ENCODE measurements at places on chromosomes 12 and 14. TPM values are rescaled to one million over a fixed set of nuclear protein-coding genes. Genes with fewer than 3 reads are reported as not detected.

The OAS2 gene
- polyA plus RNA-seq = 12.1 TPM

The TOMM20L gene
- polyA plus RNA-seq = 0.55 TPM

The WNT1 gene
- polyA plus RNA-seq = not detected

The FOXN3 gene
- polyA plus RNA-seq = 48.1 TPM

The MUCL1 gene
- not detected for polyA plus RNA-seq

The CEP128 gene
- 8.4 TPM for polyA plus RNA-seq

The TMTC1 gene
- 1.9 TPM for polyA plus RNA-seq

The C1QL4 gene
- polyA plus RNA-seq = not detected

The BCL11B gene
- polyA plus RNA-seq = 3.1 TPM

The MIP gene
- polyA plus RNA-seq = not detected

The KRT73 gene
- 0.10 TPM for polyA plus RNA-seq

DNA sequence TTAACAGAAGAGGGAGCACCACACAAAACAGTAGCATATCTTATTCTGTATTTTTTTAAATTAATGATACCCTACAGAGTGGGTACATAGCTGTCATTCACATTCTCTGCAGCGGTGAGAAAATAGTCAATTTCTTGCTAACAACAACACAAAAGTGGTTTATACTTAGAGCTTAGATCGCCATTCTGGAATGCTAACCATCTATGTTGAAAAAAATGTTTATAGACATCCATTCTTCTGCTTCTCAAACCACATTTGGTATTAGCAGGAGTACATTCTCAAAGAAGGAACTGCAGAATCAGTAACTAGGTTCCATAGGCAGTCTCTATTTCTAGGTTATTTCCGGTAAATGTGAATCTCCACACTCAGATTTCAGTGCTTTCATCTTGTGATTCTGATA is 185.9 kb downstream of the PPFIA2 start:
- DNase-seq = no peak

- no peak for DNase-seq
These were observed 152.1 kb upstream of the EEA1 start for GRCh38 chr12:93080994-93081809.

- no peak for DNase-seq
These were observed 44.3 kb upstream of the OR10AD1 start for GRCh38 chr12:48247181-48247966.

GRCh38 chr14:52111583-52111982 is 42.7 kb upstream of the NID2 start:
- no peak for DNase-seq

DNA sequence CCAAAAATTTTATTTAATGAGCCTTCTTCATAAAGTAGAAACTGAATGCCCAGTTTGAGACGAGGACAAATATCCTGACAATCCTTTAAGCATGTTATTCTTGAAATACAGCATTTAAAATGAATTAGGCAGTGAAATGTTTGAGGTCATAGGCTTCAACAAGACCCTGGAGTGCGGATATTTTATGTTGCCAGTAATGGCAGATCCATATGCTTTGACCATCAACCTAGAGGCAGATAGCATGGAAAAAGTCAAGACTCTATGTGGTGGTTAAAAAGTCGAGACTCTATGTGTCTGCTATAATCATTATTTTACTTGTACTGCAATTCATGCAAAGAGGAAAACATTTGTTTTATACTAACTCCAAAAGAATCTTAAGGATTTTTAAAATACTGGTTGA is 2.0 kb upstream of the MAP4K5 start:
- DNase-seq = no peak

GRCh38 chr12:46390881-46391280 is 18.3 kb upstream of the SLC38A2 start:
- no peak for DNase-seq

DNA sequence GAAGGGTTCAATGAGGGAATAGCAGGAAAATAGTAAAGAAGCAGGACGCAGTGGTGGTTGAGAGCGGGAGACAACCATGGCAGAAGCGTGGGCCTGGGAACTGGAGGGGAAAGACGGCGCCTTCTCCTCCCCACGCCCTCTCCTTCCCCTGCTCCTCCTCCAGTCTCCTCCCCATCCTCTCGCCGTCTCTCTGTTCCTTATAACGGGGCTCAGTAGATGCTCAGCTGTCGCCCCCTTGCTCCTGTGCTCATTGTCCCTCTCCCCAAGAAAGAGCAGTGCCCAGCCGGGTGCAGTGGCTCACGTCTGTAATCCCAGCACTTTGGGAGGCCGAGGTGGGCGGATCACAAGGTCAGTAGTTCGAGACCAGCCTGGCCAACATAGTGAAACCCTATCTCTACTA is 142.0 kb downstream of the BCL11B start:
- no peak for DNase-seq

DNA sequence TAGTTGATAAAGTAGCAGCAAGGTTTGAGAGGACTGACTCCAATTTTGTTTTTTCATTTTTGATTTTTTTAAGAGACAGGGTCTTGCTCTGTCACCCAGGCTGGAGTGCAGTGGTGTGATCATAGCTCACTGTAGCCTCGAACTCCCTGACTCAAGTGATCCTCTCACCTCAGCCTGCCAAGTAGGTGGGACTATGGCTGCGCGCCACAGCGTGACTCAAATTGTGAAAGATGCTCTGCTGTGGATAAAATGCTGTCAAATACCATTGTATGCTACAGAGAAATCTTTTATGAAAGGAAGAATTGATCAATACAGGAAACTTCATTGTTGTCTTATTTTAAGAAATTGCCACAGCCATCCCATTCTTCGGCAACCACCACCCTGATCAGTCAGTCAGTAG is 48.3 kb downstream of the SCN8A start:
- no peak for DNase-seq

DNA sequence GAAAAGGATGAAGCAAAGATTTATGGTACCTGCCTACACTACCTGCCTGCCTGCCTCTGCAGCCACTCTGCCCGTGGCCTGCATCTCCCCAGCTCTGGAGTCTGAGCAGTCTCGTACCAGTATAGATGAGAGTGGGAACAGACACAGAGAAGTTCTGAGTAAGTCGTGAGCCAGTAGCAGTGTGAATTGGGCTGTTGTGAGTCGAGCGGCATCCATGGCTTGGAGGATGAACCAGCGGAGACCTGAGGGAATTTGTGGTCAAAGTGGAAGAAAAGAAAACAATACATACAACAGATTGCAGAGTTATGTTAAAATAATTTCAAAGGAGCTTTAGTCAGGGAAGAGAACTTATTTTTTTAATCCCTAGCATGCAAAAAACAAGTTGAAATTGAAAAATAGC is 25.3 kb downstream of the C2CD5 start:
- DNase-seq = no peak

- DNase-seq = no peak
These were observed 943 bp upstream of the MGAT4C start for GRCh38 chr12:86257134-86257533.

DNA sequence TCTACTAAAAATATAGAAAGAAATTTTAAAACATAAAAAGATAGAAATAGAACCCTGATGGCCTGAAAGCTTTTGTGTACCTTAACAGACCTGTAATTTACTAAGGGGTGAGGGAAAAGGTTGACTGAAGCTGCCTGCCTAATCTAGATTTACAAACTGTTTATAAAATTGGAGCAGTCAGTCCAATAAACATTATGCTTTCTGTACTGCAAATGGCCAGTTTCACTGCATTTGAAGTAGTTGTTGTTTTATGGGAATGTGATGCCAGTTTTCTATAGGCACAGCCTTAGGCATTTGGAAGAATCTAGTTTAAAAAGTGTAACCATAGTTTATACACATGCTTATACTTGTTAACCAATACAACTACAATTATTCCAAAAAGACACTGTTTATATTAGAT is 19.1 kb downstream of the SIX1 start:
- DNase-seq = no peak

- DNase-seq = no peak
These were observed 57.3 kb downstream of the AVPR1A start for GRCh38 chr12:63093711-63094110.

DNA sequence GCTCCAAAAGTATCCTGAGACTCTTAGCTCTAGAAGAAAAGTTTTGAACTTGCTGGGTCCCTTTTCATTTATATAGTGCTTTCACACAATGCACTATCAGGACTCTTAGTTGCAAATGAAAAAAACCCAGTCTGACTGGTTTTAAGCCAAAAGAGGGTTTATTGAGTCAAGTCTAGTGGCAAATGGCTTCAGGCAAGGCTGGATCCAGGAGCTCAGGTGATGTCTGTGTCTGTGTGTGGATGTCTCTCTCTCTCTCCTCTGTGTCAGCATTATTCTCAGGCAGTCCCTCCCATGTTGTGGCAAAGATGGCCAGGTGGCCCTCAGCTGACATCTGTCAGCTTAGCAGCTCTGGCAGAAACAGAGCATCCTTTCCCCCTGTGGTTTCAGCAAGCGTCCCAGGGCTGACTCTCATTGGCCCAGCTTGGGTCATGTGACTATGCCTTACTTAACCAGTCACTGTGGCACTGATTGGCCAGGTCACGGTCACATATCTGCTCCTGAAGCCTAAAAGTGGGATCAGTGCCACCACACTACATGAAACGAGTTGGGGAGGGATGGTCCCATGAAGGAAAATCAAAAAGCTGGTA is 6.2 kb downstream of the TMEM120B start:
- no peak for DNase-seq

DNA sequence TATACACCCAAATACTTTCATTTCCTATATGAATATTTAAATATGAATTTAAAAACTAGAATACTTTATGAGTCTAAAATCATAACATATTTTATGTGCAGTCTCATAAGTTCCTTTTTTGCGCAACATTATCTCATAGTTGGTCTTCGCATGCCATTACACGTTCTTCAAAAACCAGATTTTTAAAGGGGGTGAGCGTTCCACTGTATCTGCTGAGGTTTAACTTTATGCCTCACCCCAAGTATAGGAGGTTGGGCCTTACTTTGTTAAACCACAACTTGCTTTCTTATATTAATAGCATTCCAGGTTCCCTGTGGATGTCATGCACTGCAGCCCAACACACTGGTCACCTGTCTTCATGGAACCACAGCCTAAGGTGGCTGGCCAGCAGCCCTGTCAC is 118.6 kb downstream of the APAF1 start:
- no peak for DNase-seq

DNA sequence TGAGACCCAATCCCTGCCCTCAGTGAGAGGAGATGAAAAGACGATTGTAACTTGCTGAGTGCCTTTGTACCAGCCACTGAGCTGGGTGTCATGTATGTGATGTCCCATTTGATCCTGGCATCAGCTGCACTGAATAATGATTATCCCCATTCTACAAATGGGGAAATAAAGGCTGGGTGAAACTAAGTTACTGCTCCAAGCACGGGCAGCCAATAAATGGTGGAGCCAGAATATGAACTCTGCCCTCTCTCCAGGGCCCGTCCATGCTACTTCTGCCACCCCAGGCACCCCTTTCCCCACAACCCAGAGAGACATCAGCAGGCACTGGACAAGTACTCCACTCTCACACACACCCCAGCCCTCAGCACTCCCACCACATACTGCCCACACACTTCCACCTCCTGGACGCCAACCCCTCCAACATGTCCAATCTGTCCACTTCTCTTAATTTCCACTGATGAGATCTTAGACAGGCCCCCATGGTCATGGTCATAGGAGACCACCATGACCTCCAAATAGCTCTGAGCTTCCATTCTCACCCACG is 115.8 kb downstream of the DICER1 start:
- no peak for DNase-seq

- no peak for DNase-seq
These were observed 69.4 kb downstream of the ACSM4 start for GRCh38 chr12:7373226-7373625.

- no peak for DNase-seq
These were observed 2.2 kb downstream of the P3H3 start for GRCh38 chr12:6830286-6830890.

- DNase-seq = no peak
These were observed 258.7 kb downstream of the FLRT2 start for GRCh38 chr14:85788470-85789233.

DNA sequence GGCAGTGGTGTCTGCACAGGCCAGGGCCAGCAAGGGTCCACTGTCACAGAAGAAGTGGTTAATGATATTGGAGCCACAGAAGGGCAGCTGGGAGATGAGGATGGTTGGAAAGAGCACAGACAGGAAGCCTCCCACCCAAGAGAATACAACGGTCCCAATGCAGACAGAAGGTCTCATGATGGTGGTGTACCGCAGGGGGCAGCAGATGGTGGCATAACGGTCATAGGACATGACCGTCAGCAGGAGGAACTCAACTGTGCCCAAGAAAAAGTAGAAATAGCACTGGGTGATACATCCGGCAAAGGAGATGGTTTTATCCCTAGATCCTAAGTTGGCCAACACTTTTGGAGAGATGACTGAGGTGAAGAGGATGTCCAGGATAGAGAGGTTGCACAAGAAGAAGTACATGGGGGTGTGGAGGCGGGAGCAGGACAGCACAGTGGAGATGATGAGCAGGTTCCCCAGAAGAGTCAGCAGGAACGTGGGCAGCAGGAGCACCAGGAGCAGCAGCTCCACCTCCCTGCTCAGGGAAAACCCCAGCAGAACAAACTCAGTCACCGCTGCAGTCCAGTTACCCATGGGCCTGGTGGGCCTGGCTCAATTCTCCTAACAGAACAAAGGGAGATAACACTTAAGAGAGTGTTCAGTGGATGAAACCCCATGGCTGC is 9.8 kb downstream of the OR6J1 start:
- no peak for DNase-seq

GRCh38 chr12:30211743-30212142 is 428.0 kb upstream of the TMTC1 start:
- DNase-seq = no peak

DNA sequence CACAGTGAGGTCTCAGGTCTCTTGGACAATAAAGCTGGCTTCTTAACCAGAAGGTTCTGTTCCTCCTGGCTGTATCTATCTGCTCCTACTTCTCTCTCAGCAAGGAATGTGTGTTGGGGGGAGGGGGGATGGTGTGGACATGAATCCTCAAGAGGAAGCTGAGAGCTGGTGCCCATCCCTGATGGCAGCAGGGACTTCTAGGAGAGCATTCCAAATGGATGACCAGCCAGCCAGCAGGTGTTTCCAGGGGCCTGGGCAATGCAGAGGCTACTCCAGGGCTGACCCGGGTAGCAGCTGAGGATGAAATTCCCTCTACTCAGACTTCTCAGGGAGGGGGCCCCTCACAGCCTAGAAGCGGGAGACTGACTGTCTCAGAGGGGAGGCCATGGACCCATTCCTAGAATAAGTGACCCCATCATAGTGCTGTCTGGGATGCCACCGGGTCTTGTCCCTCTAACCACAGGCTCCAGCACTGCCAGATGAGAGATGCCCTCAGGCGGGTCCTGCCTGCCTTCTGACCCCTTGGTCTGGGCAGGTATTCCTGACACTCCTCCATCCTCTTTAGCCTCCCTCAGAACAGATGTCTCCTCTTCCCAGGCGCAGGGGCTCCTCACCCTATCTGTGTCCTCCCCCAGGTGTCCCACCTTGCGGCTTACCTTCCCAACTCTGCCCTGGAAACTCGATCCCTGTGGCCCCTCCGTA is 1.2 kb downstream of the RAB15 start:
- no peak for DNase-seq

GRCh38 chr12:81949841-81950308 is 190.7 kb upstream of the PPFIA2 start:
- no peak for DNase-seq

DNA sequence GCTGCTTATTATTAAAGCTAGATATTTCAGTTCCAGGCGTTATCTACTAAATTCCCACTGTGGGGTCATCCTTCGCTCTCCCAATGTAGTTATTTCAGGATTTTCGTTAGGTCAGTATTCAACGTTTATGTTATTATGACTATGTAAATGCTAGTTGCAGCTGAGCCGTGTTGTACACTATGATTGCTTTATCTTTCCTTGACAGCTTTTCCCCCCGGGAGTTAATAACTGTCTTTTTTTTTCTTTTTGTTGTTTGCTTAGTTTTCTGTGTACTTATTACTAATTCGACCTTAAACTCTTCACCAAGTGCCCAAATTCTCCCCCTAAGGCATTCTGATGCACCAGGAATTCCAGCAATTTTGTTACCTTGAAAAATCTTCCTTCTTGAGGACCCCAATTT is 48.5 kb downstream of the SUDS3 start:
- DNase-seq = no peak

Data from right lung (tissue), 10 donors.